ENCODE measurements at places on chromosomes 4 and X. TPM values are rescaled to one million over a fixed set of nuclear protein-coding genes. Genes with fewer than 3 reads are reported as not detected.

BMPR1B gene
- 59.8 TPM for total RNA-seq

EVC2 gene
- total RNA-seq = 7.6 TPM

AFF2 gene
- total RNA-seq = 0.27 TPM

ITM2A gene
- total RNA-seq = 22.4 TPM

L1CAM gene
- total RNA-seq = 0.73 TPM

SOX3 gene
- total RNA-seq = 10.5 TPM

HSFX2 gene
- not detected for total RNA-seq

GPRIN3 gene
- 0.77 TPM for total RNA-seq

SORCS2 gene
- total RNA-seq = 1.0 TPM

ZNF41 gene
- total RNA-seq = 8.3 TPM

SEC31A gene
- total RNA-seq = 191 TPM

CSAG3 gene
- not detected for total RNA-seq

TLL1 gene
- 1.5 TPM for total RNA-seq
